ENCODE measurements at places on chromosomes 1 and 21.

DNA sequence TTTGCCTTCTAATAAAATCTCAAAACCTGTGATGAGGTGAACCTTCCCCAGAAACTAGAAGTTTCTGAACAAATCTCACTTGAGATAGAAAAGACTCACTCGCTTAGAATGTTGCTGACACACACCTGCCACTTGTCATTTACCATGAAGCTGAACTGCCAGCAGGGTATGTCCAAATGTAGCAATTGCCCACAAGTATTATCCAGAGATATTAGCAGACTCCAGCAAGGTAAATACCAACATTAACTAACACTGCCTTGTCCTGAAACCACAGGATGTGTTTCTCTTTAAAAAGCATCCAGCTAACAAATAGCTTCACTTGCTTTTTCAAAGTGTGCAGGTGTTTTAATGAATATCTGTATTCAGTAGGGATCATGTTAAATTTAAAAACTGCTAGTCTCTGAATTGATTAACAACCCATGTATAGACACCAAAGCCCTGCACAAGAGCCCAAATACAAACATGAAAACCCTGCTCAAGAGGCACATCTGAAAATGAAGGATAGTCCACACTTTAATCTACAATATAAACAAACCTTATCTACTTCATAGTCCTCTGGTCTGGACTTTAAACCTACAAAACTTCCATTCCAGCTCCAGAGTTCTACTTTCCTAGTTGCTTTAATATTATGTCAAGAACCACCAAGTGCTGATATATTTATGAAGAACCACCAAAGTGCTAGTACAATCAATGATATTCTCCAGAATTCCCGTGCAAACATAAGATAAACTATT is 19.3 kb downstream of the KRTAP8-1 start:
- no peak for DNase-seq

DNA sequence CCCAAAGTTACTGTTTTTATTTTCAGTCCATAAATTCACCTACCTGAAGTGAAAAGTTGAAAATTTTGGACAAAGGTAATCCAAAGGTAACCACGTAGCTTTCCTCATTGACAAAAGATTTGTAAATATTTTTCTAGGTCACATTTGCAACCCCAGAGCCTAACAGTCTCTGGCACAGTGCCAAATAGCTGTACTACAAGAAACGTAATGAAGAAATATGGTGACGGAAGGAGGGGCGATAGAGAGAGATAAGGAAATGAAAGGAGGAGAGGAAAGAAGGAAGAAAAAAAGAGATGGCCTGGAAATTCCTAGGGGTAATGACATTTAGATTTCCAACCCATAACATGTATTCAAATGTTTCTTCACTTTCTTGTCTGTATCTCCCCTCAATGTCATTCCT is 159.4 kb downstream of the BARHL2 start:
- no peak for DNase-seq

DNA sequence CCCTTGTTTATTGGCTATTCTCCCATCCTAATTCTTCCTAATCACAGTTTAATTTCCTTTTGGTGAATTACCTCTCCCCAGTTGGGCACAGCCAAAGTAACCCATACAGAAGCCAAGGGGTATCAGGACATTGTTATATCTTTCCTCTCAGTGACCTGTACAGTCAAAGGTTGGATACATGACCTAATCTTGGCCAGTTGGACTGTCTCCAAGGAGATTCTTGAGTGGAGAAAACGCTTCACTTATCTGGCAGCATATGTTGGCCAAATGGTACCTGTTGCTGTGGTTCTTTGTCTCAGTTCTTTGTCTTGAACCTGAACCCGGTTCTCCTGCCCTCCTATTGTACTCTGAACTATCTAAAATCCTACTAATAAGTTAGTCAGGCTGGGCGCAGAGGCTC is 15.3 kb upstream of the TBCE start:
- no peak for DNase-seq

DNA sequence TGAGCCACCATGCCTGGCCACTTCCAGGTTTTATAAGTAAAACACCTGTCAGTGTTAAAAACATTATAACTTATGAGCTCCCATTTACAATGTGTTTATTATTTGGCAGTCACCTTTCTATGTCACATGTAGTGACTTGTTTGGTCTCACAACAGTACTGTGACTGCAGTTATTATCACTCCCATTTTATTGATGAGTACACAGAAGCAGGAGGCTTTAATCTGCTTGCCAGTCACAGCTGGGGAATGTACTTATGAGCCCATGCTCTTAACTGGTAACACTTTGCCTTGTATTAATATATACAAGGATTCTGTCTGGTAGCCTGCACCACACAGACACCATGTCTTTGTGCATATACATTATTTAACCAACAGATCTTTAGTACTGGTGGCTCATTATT is 31.1 kb upstream of the BACH1 start:
- DNase-seq: no peak

DNA sequence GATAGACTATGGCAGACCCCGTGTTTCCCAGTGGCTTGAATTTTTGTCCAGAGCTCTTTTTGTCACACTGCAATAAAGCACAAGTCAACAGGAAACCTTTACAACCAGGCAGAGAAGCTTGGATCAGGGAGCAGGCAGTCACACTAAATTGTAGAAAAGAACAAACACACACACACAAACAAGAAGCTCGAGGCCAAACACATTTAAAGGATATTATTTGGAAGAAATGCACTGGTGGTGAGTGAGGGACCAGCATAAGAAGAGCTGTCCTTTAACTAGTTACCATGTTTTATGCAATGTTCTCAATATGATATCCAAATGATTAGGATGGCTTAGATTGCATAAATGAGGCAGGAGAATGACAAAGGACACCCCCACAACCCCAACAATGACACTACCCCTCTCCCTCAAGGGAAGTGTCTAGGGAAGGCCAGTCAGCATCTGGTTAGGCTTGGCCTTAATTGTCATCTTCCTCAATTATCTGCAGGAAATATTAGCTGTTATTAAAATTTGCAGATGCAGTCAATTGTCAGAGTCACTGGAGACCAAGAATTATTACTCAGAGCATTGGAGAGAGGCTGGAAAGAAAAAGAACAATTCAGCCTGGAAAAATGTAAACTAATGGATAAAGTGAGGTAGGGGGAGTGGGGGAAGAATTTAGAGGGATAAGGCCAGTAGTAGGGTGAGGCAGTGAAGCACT is 35.3 kb downstream of the DDR2 start:
- DNase-seq: no peak

DNA sequence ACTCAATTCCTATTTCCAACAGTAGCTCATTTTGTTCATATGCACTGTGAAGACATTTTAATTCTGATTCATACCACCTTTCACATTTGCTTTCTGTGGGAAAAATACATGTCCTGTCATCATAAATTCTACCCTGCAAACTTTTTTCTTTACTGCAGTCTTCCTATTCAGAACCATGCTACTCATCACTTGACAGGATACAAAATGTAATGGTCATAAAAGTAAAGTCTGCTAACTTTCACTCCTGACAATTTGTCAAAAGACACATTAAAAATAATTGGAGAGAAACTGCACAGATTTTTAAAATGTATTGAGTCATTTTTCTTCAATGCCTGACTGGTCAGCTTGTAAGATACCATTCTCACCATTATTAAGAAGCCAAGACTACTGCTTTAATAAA is 1817.1 kb downstream of the BRINP3 start:
- DNase-seq: no peak

DNA sequence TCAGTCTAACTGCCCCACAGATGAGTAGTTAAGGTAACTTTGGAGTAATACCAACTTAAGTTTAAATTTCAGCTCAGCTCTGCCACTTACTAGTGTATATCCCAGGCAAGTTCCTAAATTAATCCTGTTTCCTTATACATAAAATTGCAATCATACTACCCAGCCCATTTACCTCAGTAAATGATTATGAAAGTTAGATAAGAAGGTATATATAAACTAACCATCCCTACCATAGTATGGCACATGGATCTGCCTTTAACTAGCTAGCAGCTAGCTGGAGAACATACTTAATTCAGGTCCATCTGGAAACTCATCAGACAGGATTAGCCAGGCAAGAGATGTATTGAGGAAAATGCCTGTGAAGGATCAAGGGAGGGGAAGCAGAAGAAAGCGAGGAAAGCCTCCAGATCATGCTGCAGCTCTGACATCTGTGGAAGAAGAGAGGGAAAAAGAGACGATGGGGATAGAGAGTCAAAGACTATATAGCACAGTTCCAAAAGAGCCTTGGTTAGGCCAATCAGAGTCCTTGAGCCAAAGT is 8.0 kb upstream of the JAK1 start:
- DNase-seq: no peak

GRCh38 chr1:240591078-240591477 is 20.9 kb downstream of the GREM2 start:
- no peak for DNase-seq

DNA sequence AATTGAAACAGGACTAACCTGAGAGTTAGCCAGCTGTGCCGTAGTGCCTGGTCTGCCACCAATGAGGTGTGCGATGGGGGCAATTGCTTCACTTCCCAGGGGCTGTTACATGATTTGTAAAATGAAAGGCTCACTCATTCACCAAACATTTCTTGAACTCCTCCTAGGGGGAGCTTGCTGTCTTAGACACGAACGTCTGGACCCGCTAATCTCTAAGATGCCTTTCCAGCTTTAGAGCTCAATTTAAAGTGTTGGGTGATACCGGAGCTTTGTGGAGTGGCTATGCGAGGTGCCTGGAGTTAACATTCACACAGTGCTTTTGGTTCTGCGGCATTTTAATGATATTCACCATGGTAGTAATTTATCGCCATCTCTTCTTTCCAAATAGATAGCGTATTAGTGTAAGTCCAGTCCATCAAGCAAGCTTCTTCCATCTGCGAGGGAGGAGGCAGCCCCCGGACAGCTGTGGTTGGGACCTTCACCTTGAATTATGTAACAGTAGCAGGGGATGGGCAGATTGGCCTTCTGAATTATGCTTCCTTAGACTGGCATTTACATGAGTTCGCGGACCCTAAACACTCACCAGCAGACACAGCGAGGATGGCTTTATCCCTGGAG is 179.9 kb downstream of the ADSS2 start:
- no peak for DNase-seq

- DNase-seq: no peak
These were observed 54.9 kb upstream of the DIPK1A start for GRCh38 chr1:93016171-93016570.

DNA sequence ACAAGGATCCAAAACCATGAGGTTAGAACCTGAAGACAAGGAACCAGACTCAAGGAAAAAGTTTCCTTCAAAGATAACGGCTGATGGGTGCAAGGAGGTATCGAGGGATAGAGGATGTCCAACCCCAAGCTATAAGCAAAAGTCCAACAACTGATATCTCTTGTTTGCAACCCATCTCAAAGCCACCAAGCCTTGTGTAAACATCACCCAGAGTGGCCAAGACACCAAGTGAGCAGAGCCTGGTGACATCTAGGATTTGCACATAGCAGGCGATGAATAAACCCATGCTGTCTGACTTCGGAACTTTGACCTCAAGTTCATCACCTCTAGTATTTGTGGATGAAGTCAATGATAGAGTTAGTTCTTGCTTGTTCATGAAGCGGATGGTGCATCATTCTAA is 180.7 kb downstream of the ETS2 start:
- DNase-seq: no peak

DNA sequence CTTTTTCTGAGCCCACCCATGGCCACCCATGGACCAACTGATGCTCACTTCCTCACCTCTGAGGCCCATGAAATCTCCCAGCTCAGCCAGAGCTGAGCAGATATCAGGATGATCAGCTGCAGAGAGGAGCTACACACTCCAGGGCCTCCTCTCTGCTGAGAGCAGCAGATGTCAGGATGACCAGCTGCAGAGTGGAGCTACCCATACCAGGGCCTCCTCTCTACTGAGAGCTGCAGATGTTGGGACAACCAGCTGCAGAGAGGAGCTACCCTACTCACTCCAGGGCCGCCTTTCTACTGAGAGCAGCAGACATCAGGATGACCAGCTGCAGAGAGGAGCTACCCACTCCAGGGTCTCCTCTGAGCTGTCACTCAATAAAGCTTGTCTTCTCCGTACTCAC is 71.4 kb upstream of the LPGAT1 start:
- no peak for DNase-seq

GRCh38 chr1:37175666-37176215 is 141.4 kb upstream of the GRIK3 start:
- no peak for DNase-seq

- DNase-seq: no peak
These were observed 5.5 kb downstream of the C2CD2 start for GRCh38 chr21:41948078-41948895.

GRCh38 chr1:41041614-41042270 is 20.2 kb upstream of the SLFNL1 start:
- DNase-seq: no peak

DNA sequence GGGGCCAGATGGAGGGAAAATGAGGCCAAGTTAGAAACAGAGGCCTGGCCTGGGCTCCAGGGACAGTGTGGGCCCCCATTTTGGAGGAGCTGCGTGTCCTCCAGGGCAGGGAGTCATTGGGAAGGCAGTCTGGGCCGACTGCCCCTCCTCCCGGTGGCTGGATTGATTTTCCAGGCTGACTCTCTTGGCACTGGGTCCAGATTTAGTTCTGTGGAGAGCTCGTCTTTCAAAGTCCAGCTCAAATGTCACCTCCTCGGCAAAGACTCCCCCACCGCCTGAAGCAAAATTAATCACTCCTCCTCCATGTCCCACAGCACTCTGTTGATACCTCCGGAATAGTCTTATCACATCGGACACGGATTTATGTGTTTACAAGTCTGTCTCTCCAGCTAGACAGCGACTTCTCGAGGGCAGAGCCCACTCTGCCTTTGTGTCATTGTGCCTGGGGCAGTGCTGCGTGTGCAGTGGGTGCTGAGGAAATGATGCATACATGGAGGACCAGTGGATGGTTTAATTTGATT is 175.1 kb downstream of the CAMTA1 start:
- no peak for DNase-seq

DNA sequence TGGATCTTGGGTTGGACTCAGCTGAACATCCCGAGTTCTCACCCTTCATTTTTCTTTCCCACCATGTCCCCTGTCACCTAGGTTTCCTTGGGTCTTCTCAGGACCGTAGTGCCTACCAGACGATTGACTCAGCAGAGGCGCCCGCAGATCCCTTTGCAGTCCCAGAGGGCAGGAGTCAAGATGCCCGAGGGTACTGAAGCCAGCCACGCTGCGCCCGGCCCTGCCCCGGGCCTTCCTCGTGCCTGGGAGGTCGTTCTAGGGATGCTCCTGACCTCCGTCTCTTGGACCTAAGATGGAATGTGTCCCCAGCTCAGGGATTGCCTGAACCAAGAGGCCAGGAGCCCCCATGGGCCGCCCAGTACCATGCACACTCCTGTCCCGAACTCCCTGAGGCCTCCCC is 12.0 kb upstream of the C1orf167 start:
- DNase-seq: no peak

DNA sequence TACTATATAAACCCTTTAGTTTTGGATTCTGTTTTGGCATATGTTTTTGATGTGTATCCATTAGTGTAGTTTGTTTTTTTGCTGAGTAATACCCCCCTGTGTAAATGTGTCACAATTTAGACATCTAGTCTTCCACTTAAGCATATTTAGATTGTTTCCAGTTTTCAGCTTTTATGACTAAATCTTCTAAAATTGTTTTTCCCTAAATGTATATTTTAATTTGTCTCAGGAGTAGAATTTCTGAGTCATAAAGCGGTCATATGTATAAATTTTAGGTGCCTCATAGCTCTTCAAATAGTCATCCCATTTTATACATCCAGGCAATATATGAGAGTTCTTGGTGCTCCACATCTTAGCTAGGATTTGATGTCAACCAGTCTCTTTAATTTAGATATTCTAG is 1348.0 kb downstream of the MRPL39 start:
- no peak for DNase-seq

Data from stimulated activated CD8-positive, alpha-beta memory T cell treated with anti-CD3 and anti-CD28 coated beads, Interleukin-7, amount 100 ng/mL, for 1 hour (primary cell).